ENCODE measurements at places on chromosomes 6 and 20.

DNA sequence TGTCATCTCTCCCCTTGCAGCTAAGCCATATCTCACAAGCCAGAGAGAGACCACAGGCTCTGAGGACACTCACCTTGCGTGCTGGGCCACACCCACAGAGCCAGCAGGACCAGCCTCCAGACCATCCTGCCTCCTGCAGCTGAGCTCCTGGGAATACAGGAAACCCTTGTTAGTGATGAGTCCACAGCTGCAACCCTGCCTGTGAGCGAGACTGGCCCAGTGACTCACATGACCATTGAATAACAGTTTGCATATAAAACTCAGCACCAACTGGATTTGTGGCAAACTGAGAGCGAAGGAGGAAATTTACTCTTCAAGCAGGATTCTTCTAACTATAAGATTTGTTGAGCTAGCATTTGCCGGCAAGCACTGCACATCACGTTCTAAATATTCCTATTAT, 3.0 kb downstream of the THBS2 start:
- DNase-seq: no peak

DNA sequence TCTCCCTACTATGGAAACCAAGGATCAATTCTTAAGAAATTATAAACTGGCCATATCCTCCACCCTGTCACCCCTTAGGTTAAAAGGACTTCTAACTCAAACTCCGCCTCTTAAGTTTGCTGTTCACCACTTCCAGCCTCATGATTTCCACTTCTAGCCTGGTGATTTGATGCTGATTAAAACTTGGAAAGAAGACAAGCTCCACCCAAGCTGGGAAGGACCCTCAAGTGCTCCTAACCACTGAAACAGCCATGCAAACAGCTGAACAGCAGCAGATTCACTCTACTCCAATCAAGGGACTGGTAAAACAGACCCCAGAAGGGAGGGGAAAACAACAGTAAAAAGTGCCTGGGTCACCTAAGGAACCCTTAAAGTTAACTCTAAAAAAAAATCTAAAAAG, 10.3 kb downstream of the LCA5 start:
- DNase-seq: no peak

- DNase-seq: no peak
These were observed 16.5 kb downstream of the SMLR1 start for GRCh38 chr6:130843575-130844320.

- DNase-seq: no peak
These were observed 2.6 kb downstream of the ZMYND8 start for GRCh38 chr20:47353692-47354463.

DNA sequence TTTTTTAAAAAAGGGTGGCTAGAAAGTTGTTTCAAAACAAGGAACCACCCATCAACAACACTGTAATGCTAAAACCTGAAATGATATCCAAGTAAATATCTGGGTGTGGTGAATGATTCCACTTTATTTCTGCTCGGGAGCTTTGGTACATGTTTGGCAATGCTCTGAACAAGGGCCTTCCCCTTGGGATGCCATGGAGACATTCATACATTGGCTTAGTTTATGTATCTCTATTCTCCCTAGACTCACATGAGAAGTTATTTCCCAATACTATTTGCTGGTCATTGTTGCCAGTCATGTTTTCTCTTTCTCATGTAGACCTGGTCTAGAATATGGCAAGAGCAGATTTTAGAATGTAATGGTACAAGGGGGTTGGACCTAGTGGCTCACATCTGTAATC, 22.9 kb downstream of the ADTRP start:
- no peak for DNase-seq

DNA sequence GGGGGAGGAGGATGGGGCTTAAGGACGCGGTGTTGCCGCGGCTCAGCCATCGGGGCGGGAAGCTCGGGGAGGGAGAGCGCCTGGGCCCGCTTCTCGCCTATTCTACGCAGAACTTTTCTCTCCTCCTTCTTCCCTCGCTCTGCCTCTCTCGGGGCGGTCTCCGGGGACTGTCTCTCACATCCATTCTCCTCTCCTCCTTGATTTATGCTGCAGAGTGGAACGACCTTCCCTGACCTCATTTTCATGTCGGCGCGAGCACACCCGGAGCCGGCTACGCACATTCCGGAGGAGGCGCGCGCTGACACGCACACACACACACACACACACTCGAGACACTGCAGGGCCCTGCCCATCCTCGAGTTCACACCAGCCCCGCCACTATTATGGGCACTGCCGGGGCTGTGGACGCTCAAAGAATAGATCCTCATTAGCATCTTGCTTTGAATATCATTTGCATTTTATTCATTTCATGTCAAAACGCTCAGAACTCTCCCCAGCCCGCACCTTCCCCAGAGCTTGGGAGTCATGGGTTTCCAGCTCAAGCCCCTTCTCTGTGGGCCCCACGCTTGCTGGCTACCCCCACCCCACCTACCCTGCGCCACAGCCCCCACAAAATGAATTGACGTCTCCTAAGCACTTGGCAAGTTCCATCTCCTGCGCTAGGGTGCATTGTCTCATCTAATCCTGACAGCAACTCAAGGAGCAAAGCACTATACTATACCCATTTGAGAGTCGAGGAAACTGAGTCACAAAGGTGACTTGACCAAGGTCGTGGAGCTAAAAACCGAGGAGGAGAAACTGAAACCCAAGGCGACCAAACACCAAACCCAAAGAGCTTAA, 36.8 kb downstream of the NCR2 start:
- DNase-seq: peak; percentile 34

DNA sequence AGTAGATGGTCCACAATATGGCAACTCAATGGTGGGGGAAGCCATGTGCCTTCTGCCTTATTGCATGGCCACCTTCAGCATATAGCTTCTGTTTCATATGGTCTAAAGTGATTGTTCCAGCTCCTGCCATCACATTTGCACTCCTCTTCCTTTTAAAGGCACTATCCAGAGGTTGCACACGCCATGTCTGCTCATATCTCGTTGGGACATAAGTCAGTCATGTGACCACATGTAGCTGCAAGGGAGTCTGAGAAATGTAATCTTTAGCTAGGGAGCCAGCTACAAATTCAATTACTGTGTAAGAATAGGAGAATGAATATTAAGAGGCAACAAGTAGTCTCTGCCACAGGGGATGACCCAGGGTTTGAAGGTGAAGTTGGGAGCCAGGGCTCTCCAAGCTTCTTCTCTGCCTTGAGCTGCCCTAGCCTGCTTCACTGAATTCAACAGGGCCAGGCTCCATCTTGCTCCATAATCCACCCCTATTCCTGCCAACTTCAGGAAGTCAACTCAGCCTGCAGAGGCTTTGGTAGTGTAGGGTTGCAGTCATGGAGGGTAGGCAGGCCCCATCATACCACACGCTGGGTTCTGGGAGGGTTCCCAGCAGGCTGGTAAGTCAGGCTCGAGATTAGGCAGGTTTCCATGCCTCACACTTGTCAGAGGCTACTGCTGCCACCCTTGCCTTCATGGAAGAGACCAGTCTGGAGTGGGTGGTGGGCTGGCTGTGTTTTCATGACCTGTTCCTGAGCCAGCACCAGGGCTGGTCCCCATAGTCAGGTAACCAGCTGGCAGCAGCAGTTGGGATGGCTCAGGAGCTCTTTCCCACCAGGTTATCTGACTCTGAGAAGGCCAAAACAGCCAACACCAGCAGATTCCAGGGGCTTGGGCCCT, 56.7 kb upstream of the SAYSD1 start:
- DNase-seq: no peak

DNA sequence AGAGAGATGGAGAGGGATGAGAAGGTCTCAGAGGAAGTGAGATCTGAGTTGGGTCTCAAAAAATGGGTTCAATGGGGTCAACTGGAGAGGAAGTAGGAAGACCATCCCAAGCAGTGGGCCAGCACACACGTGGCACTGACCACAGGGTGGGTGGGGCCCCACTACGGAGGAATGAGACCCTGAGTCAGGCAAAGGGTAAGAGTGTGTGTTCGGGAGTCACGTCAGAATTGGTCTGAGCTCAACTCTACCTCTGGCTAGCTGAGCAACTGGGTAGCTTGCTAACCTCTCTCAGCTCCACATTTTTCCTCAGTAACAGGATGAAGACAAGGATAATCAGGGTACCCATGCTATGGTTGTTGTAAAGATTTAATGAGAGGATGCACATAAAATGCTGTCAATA, 79.0 kb downstream of the TRERF1 start:
- DNase-seq: no peak

Measured in activated CD4-positive, alpha-beta T cell treated with anti-CD3 and anti-CD28 coated beads for 36 hours (primary cell).